H7 (cell line): ENCODE measurements at places on chromosomes 3 and 15. TPM values are rescaled to one million over a fixed set of nuclear protein-coding genes. Genes with fewer than 3 reads are reported as not detected.
A peak's percentile ranks its signal among the peaks of the same experiment; 100 is the strongest.

SOX2 gene
- 233 and 264 TPM in 2 replicates for total RNA-seq

CCDC33 gene
- 4.8 and 5.0 TPM in 2 replicates for total RNA-seq

SLC15A2 gene
- total RNA-seq, result 0.76 and 1.7 TPM in 2 replicates

DUOX1 gene
- 0.24 and 0.37 TPM in 2 replicates for total RNA-seq

SYNPR gene
- total RNA-seq, result 0.24 and 1.4 TPM in 2 replicates

GOLGA8K gene
- 0.59 TPM in 1 of 2 replicates, not detected in the other for total RNA-seq

SAMMSON gene
- total RNA-seq, result 0.04 TPM in 1 of 2 replicates, not detected in the other

DNA sequence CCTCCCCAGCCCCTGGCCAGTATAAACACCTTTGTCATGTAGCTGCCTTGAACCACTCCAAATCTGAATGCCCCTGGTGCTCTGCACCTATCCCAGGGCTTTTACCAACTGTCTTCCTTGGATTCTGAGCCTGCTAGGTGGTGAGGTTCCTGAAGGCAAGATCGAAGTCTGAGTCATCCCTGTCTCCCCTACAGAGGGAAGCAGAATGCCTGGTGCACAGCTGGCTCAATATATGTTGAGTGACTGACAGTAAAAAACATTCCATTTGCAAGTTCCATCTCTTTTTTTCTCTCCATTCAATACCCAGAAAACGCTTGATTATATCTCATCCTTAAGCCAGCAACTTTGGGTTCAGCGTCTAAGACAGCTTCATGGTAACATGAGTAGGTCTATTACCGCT lies 24.7 kb downstream of the SLC24A1 start:
- no peak for DNase-seq

DNA sequence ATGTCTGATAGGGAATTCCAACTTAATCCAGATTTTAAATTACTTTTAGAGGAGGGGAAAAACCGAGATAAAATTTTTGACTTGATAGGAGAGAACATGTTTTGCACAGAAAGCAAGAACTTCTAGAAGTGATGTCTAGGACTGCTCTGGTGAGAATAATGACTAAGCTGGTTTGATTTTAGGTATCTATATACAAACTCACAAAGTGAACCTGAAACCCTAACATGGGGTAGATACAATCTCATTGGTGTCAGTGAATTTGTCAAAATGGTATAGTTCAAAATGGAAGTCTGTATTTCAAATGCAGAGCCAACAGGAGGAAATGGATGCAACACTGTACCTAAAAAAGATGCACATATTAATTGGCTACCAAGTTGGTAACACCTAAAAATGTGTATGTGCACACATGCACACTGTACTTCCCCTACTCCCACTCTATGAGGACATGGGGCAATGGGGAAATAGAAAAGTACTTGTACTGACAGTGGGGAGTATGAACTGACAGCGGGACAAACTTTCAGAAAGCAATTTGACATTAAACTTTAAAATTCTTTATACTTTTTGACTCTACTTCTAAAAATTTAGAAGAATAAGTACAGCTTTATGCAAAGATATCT lies 53.0 kb downstream of the NR1I2 start:
- DNase-seq, result no peak

DNA sequence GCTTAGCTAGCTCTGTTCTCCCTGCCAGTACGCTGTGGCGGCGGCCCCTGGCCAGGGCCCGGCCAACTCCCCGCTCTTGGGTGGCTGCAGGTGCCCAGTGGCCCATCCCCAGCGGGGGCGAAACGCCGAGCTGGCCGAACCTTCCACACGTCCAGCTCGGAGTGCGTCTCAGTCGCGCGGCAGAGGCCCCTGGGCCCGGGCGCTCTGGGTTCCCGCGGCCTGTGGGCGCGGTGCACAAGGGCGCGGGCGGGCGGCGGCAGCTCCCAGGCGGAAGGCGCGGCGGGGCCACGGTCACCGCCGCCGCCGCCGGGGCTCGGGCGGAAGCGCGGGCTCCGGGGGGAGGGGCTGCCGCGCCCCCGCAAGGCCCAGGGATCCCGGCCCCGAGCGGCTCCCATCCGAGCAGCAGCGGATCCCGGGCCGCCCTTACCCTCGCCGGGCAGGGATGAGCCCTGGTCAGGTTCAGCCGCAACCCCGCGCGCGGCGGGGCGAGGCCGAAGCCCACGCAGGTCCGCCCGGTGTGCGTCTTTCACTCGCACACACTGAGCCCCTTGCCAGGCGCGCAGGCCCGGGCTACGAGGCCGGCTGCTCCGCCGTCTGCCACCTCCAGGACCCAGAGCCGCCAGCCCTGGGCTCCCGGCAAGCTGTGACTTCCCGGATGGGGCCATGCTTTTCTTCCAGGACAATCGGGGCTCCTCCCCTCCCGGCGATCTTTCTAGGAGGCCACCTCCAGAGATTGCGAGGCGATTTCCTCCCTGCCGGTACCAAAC lies 54.2 kb downstream of the CCDC54 start:
- DNase-seq, result peak; percentile 80

GRCh38 chr3:157220883-157221282 lies 60.9 kb upstream of the CCNL1 start:
- DNase-seq, result no peak

GRCh38 chr15:58471348-58471747 lies 39.6 kb downstream of the LIPC start:
- DNase-seq, result no peak

DNA sequence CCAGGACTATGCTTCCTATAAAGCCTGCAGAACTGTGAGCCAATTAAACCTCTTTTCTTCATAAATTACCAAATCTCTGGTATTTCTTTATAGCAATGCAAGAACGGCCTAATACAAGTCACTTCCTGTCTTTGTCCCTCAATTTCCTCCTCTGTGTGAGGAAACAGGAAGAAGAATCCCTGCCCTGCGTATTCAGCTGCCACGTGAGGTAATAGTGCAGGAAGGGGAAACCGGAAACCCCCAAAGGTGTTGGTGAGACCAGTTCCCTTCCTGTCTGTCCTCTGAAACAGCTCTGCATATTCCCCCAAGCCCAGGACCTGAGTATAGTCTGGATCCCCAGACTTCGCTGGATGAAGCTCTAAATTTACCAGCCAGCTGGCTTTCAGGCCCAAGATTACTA lies 18.1 kb upstream of the PTPN23 start:
- DNase-seq, result no peak

DNA sequence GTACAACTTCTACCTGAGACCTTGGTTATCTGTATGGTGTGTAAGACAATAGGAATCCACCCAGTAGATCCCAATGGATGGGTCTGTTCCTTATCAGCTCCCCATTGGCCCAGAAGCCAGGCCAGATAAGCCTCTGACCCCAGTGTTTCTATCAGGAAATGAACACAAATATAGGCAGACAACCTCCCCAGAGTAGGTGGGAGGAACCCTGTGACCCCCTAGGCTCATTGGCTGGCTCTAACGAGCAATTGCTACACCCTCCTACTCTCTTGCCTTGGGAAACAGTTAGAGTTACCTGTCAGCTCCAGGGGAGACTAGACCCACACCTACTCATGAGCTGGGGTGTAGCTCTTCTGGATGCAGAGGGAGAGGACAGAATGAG lies 299.9 kb downstream of the UACA start:
- DNase-seq, result no peak

DNA sequence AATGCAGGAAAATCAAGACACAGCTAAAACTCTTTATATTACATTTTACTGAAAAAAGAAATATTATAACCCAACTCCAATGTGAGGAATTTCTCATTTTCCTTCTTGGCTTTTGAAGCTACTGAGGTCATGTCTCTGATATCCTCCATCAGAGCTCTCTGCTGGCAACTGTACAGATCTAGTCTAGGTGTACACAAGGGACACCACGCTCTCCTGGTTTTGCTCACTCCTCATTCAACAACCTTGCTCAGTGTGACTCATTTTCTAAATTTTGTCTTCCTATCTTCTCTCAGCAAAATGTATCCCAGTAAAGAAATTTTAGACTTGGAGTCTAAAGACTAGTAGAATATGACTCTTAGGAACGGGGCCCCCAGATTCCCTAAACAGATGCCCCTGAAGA lies 144.3 kb downstream of the KCNMB2 start:
- DNase-seq, result no peak

- no peak for DNase-seq
These were observed 364.7 kb upstream of the TGFBR2 start for GRCh38 chr3:30241721-30242120.

- no peak for DNase-seq
These were observed 117.8 kb upstream of the IQSEC1 start for GRCh38 chr3:13191016-13191415.

DNA sequence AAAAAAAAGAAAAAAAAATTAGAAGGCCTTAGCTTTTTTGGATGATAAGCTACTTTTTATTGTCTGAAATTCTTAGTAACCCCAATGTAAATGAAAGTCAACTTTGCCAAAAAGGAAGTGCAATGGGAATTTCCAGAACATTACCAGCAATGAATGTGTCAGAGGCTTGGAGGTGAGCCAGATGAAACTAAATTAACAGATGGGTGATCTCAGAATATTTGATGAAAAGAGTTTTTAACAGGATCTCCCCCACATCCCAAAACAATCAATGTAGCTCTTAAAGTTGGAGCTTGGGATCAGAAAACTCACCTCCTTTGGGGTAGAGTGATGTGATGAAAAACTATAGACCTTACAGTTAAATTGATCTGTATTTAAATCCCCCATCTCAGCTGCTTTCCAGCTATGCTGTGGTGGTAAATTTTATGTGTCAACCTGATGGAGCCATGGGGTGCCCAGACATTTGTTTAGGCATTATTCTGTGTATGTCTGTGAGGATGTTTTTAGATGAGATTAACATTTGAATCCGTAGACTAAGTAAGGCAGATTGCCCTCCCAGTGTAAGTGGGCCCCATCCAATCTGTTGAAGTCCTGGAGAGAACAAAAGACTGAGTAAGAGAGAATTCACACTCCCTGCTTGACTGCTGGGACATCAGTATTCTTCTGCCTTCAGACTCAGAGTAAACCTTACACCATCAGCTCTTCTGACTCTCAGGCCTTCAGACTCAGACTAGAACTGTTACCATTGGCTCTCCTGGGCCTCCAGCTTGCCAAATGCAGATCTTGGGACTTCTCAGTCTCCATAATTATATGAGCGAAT lies 84.3 kb upstream of the TNFSF10 start:
- DNase-seq, result peak; percentile 77

DNA sequence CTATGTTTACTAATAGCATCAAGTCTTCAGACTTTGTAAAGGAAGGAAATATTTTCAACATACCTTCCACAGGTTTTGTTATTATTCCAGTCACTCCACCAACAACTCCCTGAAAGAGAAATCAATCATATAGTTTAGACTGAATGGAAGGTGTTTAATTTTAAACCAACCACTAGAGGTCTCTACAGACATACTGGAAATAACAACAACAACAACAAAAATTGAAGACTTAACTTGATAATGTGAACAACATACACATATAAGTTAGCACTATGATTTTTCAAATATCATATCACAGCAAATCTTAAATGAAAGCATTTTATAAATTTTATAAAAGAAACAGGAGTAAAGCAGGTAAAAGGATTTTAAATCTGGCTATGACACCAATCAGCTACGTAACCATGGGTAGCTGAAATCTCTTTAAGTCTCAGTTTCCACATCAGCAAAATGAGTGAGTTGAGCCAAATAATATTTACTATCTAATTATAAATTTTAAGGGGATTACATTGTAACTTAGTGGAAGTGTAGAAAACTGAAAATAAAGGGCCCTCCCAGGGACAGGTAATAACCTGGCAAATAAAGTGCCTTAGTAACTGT lies 188.2 kb downstream of the VPS13C start:
- peak; percentile 4 for DNase-seq

DNA sequence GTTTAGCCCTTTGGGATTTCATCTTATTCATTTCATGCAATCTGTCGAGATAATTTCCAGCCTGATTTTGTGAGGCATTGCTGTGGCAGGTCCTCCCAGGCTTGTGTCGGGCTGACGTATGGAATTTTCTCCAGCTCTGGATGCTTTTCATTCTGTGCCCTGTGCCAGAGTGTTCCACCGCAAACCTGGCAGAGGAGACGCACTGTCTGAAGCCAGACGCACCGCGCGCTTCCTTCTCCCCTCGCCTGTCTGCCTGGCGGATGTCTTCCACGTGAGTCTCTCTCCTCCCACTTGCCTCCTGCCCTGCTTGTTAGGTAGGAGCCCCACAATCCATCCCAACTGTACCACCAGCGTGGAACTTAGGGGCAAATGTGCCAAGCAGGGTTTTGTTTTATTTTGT lies 20.1 kb upstream of the GLCE start:
- no peak for DNase-seq

- no peak for DNase-seq
These were observed 20.0 kb upstream of the ELP6 start for GRCh38 chr3:47533481-47533880.

DNA sequence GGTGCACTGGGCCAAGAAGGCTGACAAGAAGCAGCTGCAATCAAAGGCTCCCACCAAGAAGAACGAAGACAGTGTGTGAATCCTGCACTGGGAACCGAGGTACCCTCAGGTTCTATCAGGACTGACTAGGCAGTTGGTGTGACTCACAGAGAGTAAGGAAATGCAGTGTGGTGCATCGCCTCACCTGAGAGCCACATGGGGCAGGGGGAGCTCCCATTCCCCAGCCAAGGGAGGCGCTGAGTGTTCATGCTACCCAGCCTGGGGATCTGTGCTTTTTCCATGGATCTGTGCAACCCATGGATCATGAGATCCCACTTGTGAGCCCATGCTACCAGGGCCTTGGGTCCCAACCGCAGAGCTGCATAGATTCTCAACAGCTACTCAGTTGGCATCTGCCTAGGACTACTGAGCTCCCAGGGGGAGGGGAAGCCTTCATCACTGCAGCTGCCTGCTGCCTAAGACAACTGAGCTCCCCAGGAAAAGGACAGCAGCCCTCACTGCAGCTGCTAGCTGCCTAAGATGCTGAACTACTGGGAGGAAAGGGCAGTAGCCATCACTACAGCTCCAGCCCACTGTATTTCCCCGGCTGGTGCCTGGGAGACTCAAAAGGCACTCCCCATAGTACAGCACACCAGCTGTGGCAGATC lies 6.9 kb upstream of the PLSCR2 start:
- DNase-seq, result no peak

DNA sequence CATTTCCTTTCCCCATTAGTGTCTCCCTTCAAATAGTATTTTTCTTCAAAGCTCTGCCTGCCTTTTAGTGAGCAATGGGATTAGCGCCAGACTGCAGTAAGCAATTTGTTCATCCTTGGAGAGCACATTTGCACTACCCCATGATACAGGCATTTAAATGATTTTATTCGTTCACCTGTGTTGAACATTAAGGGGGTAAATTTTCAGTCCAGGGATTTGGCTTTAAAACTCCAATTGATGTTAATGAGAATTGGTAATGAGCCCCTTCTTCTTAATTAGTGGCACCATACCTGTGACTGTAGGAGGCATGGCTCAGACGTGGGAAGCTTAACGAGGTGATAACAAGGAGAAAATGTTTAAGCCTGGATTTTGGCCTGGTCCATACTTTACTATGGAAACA lies 161.4 kb upstream of the NANOGP8 start:
- DNase-seq, result no peak

DNA sequence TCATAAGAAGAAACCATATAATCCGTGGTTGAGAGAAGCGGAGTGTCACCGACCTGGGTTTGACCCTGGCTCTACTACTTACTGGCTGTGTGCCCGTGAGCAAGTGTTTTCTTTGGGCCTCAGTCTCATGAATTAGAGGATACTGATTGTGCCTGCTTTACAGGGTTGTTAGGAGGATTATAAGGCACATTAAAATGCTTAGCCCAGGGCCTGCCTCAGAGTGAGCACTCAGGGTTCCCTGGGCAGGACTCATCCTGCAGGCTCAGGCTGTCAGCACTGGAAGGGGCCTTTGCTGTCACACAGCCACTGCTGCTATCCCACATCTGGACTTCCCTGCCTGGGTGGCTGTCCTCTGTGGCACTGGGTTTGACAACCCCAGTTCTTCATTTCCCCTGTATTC lies 4.7 kb downstream of the PLA2G4F start:
- peak; percentile 37 for DNase-seq
